ENCODE measurements at places on chromosomes 11 and 22.
A peak's percentile ranks its signal among the peaks of the same experiment; 100 is the strongest.

- no peaks in the 10 kb centered on the region for H3K4me1 ChIP-seq
- H3K36me3 ChIP-seq: peaks cover under 1% of the 10 kb centered on the region
- H3K27ac ChIP-seq: no peak overlapping the region
- no peaks in the 10 kb centered on the region for H3K27me3 ChIP-seq
- no peak overlapping the region for H3K4me3 ChIP-seq
- no peak for DNase-seq
These were observed 23.1 kb downstream of the DDIAS start for GRCh38 chr11:82924522-82925224.

- no peak overlapping the region for H3K27ac ChIP-seq
- peak; percentile 45 for DNase-seq
- no peaks in the 10 kb centered on the region for H3K36me3 ChIP-seq
- H3K4me3 ChIP-seq: no peak overlapping the region
These were observed 77.4 kb downstream of the GGTLC2 start for GRCh38 chr22:22721681-22722354.

- no peak for DNase-seq
- no peak overlapping the region for H3K4me3 ChIP-seq
- peaks cover 30% of the 10 kb centered on the region for H3K4me1 ChIP-seq
- no peak overlapping the region for H3K27ac ChIP-seq
- no peaks in the 10 kb centered on the region for H3K27me3 ChIP-seq
These were observed 5.8 kb downstream of the USP35 start for GRCh38 chr11:78194490-78194889.

DNA sequence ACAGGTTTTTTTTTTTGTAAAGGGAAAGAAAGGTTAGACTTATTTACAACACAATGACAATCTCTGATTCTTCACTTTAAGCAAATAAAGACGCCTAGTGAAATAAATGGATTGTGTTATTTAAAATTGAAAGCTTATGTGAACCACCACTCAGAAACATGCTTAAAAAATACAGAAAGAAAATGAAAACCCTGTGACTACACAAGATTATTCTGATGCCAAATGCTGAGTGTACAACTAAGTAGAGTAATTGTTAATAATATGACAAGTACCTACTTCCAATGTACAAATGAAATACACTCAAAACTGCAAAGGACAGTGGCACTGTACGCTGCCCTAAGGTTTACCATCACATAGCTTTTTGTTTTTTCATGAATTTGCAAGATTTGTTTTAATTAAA, 1.0 kb downstream of the BLID start:
- no peaks in the 10 kb centered on the region for H3K4me1 ChIP-seq
- no peak for DNase-seq
- no peaks in the 10 kb centered on the region for H3K36me3 ChIP-seq
- H3K4me3 ChIP-seq: no peak overlapping the region
- H3K27ac ChIP-seq: no peak overlapping the region

DNA sequence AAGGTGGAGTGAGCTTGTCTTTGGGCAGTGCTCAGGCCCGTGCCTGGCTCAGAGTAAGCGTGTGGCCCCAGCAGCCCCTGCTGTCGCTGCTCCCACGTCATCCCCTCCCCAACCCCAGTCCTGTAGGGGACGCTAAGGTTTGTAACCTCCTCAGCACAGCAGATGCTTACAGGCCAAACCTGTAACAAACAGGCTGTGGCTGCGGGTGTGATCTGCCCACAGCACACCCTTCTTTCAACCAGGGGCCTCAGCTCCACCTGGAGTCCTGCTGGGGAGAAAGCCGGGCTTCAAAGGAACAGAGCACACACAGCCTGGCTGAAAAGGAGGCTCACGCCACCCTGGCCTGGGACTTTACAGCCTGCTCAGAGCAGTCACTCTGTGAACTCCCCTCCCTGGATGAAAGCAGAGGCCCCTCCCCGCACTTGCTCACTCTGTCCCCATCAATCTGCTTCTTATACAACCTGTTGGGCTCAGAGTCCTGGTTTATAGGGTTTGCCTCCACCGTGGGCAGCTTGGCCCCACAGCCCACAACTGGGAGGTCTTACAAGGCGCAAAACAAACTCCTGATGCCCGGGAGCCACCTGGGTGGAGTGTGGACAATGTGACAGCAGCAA, 54.3 kb downstream of the SCUBE1 start:
- no peaks in the 10 kb centered on the region for H3K36me3 ChIP-seq
- H3K27me3 ChIP-seq: no peaks in the 10 kb centered on the region
- peaks cover 32% of the 10 kb centered on the region for H3K4me1 ChIP-seq
- DNase-seq: no peak
- peak overlapping the region; percentile 2 for H3K4me3 ChIP-seq

DNA sequence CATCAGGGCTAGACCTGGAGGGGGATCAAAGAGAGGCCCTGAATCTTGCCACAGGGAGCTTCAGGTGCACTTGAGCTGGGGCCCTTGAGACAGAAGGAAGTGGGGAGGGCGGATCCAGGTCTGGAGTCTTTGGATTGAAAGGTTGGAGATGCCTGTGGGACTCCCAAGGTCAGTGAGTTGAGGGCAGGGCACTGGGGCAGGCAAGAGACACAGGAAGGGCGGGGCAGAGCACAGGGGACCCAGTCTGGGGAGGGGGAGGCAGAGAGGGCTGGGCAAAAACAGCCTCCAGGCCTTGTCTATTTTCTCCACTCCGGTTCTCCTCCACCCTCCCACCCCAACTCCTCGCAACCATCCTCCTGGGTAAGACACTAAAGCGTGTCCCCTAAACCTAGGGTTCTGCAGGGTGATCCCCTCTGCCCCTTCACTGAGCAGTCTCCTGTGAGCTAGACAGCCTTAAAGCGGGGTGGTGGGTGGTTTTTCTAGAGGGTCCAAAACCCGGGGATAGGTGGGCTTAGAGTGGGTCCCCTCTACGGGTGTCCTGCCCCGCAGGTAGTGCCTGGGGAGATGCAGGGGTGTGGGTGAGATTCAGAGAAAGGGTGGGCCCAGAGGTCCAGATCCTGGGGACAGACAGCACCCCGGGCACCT, 38.6 kb upstream of the CELSR1 start:
- peaks cover 35% of the 10 kb centered on the region for H3K4me1 ChIP-seq
- H3K4me3 ChIP-seq: peak overlapping the region; percentile 34
- H3K27ac ChIP-seq: no peak overlapping the region
- no peaks in the 10 kb centered on the region for H3K27me3 ChIP-seq
- H3K36me3 ChIP-seq: no peaks in the 10 kb centered on the region

- peaks cover 7% of the 10 kb centered on the region for H3K27me3 ChIP-seq
- H3K36me3 ChIP-seq: no peaks in the 10 kb centered on the region
- no peaks in the 10 kb centered on the region for H3K4me1 ChIP-seq
- H3K27ac ChIP-seq: no peak overlapping the region
- no peak for DNase-seq
These were observed 272.2 kb downstream of the TENM4 start for GRCh38 chr11:79168530-79169110.

DNA sequence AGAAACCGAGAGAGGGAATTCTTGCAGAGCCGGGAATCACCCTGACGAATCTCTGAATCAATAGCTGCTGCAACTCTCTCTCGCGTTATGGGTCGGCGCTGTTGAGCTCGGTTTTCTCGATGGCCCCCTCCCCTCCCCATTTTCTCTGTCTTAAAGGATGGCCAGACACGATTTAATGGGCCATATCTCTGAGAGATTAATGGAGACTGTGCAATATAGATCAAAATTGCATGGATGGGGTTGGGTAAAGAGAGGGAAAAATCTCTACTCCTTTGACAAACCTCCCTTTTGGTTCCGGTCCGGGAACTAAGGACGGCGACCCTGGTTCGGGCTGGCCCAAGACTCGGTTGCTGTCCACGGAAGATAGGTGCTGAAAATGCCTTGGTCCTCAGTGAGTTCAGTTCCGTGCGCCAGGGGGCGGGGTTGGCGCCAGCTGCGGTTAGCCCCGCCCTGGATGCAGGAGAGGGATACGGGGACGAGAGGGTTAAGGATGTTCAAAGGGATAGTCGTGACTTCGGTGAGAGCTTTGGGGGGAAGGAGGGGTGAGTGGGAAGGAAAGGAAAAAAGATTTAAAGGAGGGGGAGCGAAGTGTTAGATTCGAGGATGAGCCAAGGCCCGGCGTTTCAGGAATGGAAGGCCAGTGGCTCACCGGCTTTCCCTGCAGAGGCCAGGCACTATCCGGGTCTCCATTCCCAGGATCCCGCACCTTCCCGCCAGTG, 103.6 kb upstream of the HSD17B12 start:
- no peak overlapping the region for H3K4me3 ChIP-seq
- peaks cover 21% of the 10 kb centered on the region for H3K27me3 ChIP-seq
- no peak overlapping the region for H3K27ac ChIP-seq
- peak; percentile 48 for DNase-seq

GRCh38 chr11:43573233-43573632, 107.3 kb upstream of the HSD17B12 start:
- H3K36me3 ChIP-seq: no peaks in the 10 kb centered on the region
- H3K27me3 ChIP-seq: peaks cover 99% of the 10 kb centered on the region
- DNase-seq: peak; percentile 68

- no peaks in the 10 kb centered on the region for H3K27me3 ChIP-seq
- DNase-seq: peak; percentile 53
- no peak overlapping the region for H3K4me3 ChIP-seq
- no peaks in the 10 kb centered on the region for H3K4me1 ChIP-seq
- no peak overlapping the region for H3K27ac ChIP-seq
- no peaks in the 10 kb centered on the region for H3K36me3 ChIP-seq
These were observed 33.8 kb upstream of the DKK3 start for GRCh38 chr11:12042215-12042676.

GRCh38 chr22:49117486-49117885, 710.2 kb downstream of the BRD1 start:
- no peaks in the 10 kb centered on the region for H3K4me1 ChIP-seq
- DNase-seq: no peak
- no peaks in the 10 kb centered on the region for H3K36me3 ChIP-seq
- no peaks in the 10 kb centered on the region for H3K27me3 ChIP-seq
- no peak overlapping the region for H3K27ac ChIP-seq

- DNase-seq: no peak
- H3K27ac ChIP-seq: no peak overlapping the region
- H3K27me3 ChIP-seq: no peaks in the 10 kb centered on the region
- no peak overlapping the region for H3K4me3 ChIP-seq
- H3K4me1 ChIP-seq: no peaks in the 10 kb centered on the region
These were observed 192.6 kb downstream of the HIPK3 start for GRCh38 chr11:33449798-33450197.

GRCh38 chr22:44186737-44187136, 6.0 kb downstream of the PARVG start:
- H3K4me1 ChIP-seq: peaks cover 34% of the 10 kb centered on the region
- peaks cover 18% of the 10 kb centered on the region for H3K36me3 ChIP-seq
- no peak overlapping the region for H3K27ac ChIP-seq
- H3K27me3 ChIP-seq: no peaks in the 10 kb centered on the region

DNA sequence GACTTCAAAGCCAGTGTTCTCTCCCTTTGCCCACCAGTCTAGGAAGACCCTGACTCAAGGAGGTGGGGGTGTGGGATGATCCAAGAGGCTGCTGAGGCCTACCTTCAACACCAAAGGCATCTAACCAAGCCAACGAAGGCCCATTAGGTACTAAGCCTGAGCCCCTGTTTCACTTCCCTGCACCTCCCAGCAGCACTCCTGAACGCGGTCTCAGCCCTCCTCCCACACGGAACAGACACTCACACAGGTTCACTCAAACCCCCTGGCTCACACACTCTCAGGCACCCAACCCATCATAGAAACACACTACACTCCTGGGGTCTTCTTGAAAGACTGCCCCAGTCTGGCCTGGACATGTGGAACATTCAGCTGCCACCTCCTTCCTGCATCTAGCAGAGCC, 40.7 kb downstream of the SLC22A12 start:
- no peak overlapping the region for H3K4me3 ChIP-seq
- no peak for DNase-seq
- H3K4me1 ChIP-seq: peaks cover 38% of the 10 kb centered on the region
- no peaks in the 10 kb centered on the region for H3K36me3 ChIP-seq
- H3K27ac ChIP-seq: no peak overlapping the region

DNA sequence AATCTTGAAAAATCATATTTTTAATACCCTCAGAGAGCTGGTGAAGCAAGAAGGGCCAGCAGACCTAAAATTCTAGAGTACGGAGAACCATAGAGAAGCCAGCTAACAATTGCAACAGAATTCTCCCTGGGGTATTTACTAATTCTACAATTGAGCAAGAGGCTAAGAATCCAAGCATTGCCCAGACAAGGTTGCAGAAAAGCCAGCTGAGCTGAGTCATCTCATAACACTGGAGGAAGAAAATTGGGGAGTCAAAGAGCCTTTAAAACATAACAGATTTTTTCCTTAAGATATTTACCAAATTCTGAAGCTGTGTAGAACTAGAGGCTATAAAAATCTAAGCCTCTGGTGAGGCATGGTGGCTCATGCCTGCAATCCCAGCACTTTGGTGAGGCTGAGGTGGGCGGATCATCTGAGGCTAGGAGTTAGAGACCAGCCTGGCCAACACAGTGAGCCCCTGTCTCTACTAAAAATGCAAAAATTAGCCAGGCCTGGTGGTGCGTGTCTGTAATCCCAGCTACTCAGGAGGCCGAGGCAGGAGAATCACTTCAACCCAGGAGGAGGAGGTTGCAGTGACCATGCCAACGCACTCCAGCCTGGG, 13.6 kb upstream of the TMEM216 start:
- H3K4me1 ChIP-seq: no peaks in the 10 kb centered on the region
- DNase-seq: no peak
- H3K4me3 ChIP-seq: no peak overlapping the region
- no peak overlapping the region for H3K27ac ChIP-seq
- H3K36me3 ChIP-seq: no peaks in the 10 kb centered on the region

DNA sequence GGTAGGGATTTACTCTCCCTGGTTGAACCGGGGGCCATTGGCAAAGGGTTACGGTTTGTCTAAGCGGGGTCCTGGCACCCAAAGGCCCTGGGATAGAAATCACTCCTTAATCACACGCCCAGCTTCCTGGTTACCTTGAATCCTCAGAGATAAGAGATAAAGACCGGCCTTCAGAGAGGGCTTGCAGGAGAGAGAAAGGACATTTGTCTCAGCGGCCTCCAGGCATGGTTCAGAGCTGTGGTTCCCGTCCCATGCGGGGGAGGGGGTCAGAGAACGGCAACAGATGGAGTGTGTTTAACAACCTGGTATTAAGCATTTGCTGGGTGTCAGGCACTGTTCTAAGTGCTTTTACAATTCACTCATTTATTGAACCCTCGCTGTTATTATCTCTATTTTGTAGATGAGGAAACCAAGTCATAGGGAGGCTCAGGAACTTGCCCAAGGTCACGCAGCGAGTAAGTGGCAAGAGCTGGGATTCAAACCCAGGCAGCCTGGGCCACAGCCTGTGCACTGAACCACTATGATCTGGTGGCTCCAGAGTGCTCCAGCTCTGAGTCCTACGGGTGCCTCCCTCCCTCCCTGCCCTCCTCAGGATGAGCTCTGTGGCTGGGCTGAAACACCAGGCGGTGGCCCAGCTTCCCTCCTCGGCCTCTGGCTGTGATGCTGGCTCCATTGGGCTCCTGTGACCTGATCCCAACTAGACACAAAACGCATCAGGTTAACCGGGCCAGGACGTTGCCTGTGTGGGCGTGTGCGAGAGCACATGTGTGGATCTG, 18.6 kb downstream of the LRRC10B start:
- H3K4me3 ChIP-seq: no peak overlapping the region
- no peaks in the 10 kb centered on the region for H3K4me1 ChIP-seq
- no peaks in the 10 kb centered on the region for H3K36me3 ChIP-seq
- DNase-seq: no peak
- H3K27me3 ChIP-seq: peaks cover 25% of the 10 kb centered on the region

GRCh38 chr22:32761251-32761903, 40.1 kb upstream of the TIMP3 start:
- H3K4me1 ChIP-seq: peaks cover 37% of the 10 kb centered on the region
- no peak overlapping the region for H3K27ac ChIP-seq
- H3K36me3 ChIP-seq: no peaks in the 10 kb centered on the region
- DNase-seq: no peak

GRCh38 chr11:70134490-70134889, 56.4 kb downstream of the ANO1 start:
- H3K4me3 ChIP-seq: no peak overlapping the region
- no peaks in the 10 kb centered on the region for H3K27me3 ChIP-seq
- H3K4me1 ChIP-seq: no peaks in the 10 kb centered on the region
- no peaks in the 10 kb centered on the region for H3K36me3 ChIP-seq
- DNase-seq: no peak
- no peak overlapping the region for H3K27ac ChIP-seq

All from common myeloid progenitor, CD34-positive (primary cell).